ENCODE measurements at places on chromosomes 2 and 18. TPM values are rescaled to one million over a fixed set of nuclear protein-coding genes. Genes with fewer than 3 reads are reported as not detected.

TMEM247 gene
- total RNA-seq = not detected

TYW5 gene
- total RNA-seq = 6.3 TPM

L3MBTL4 gene
- total RNA-seq = 8.8 TPM

FOXD4L1 gene
- total RNA-seq = not detected

UGT1A8 gene
- not detected for total RNA-seq

MOGAT1 gene
- not detected for total RNA-seq

IL1RL1 gene
- under 0.01 TPM for total RNA-seq

SCYGR4 gene
- total RNA-seq = not detected

MAB21L4 gene
- total RNA-seq = not detected

SDC1 gene
- total RNA-seq = 5.3 TPM

IKZF2 gene
- 1.0 TPM for total RNA-seq

Data from dermis lymphatic vessel endothelial cell (primary cell).